ENCODE measurements at places on chromosomes 1 and 21.
A peak's percentile ranks its signal among the peaks of the same experiment; 100 is the strongest.

- no peak for DNase-seq
These were observed 3.0 kb downstream of the TENT5B start for GRCh38 chr1:27009601-27010197.

GRCh38 chr1:168513656-168514404 lies 30.0 kb downstream of the XCL2 start:
- peak; percentile 68 for DNase-seq

- no peak for DNase-seq
These were observed 46.0 kb upstream of the WARS2 start for GRCh38 chr1:119186471-119186870.

GRCh38 chr1:86380257-86380861 lies 15.8 kb downstream of the ODF2L start:
- peak; percentile 75 for DNase-seq

- DNase-seq, result no peak
These were observed 140.3 kb downstream of the ZC3H11B start for GRCh38 chr1:219472596-219472995.

DNA sequence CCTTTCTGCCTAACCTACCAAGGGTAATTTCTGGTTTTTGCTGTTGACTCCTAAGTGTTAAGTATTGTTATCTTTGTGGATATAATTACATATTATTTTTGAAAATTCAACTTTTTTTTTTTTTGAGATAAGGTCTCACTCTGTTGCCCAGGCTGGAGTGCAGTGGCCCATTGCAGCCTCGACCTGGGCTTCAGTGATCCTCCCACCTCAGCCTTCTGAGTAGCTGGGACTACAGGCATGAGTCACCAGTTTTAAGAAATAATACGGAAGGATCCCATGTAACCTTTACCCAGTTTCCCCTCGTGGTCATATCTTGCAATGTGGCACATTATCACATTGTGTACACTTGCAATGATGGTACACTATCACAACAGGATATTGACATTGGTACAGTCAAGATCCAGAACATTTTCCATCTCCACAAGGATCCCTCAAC lies 3.1 kb downstream of the CHD1L start:
- DNase-seq, result no peak

GRCh38 chr1:85444381-85444780 lies 20.6 kb downstream of the DDAH1 start:
- no peak for DNase-seq

DNA sequence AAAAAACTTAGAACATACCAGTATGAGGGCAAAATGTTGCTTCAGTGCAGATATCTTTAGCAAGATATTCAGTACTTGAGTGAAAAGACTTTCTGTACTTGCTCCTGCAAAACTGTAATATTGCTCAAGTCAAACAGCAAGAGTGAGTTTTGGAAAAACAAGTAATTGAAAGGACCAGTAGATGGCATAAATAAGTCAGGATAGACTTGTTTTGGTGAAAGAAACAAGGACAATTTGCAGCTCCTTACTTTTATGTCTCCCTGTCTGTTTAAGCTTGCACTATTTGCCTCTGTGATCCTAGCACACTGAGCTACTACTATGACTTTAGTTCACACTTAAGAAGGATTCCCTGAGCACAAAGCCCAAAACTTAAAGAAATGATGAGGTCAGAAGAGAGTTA lies 39.1 kb downstream of the IFI44 start:
- no peak for DNase-seq

- peak; percentile 88 for DNase-seq
These were observed 26.9 kb upstream of the LRRC3 start for GRCh38 chr21:44428281-44428960.

- DNase-seq, result peak; percentile 84
These were observed 351.3 kb upstream of the SGIP1 start for GRCh38 chr1:66182551-66183178.

DNA sequence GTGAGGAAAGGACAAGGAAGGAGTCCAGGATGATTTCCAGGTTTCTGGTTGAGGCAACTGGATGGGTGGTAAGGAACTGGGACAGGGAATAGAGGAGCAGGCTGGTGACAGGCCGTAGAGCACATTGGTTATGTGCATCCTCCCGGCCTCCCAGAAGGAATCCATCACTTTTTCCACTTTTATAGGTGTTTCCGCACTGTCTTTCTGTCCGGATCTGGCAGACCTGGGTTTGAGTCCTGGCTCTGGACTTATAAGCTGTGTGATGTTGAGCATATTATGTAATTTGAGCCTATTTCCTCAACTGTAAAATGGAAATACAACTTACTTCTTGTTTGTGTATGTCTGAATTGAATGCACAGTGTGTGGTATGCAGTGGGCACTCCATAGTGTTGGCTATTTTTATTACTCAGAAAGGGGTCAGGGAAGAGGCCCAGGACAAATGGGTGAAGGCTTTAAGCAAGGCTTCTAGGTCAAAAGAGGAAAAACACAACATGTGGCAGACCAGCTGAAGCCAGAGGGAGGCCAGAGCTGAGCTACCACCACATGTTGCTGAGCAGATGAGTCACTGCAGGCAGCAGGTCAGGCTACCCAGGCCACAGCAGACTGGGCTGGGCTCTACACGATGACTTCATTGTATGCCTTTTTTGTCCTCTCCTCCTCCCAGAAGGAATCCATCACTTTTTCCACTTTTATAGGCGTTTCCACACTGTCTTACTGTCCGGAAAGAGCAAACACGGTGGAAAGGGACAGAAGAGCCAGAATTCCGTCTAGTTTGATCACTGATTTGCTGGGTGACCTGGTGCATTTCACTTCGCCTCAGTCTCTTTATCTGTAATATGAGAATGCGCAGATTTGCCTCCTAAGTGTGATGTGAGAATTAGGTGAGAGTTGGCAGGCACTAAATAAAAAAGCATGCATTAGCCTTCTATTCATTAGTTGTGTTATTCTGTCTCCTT lies 791 bp upstream of the MAST2 start:
- DNase-seq, result peak; percentile 66

- no peak for DNase-seq
These were observed 161.8 kb downstream of the CDC42BPA start for GRCh38 chr1:227156520-227156919.

DNA sequence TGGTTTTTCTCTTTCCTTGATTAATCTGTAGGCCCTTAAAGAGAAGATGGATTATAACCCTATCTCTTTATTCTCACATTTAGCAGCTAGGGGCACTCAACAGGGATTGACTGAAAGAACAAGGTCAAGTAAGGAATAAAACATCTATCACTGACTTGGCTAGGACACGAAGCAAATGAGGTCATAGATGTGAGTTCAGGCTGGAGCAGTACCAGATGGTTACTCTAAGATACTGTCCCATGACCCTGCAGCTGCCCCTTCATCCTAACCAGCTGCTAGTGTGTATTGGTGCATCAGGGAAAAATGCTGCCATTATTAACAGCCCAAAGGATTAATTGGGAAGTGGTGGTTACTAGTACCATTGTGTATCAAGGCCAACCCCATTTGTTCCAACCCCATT lies 221.9 kb downstream of the CTH start:
- no peak for DNase-seq

- no peak for DNase-seq
These were observed 110.9 kb downstream of the ESRRG start for GRCh38 chr1:216612291-216612690.

DNA sequence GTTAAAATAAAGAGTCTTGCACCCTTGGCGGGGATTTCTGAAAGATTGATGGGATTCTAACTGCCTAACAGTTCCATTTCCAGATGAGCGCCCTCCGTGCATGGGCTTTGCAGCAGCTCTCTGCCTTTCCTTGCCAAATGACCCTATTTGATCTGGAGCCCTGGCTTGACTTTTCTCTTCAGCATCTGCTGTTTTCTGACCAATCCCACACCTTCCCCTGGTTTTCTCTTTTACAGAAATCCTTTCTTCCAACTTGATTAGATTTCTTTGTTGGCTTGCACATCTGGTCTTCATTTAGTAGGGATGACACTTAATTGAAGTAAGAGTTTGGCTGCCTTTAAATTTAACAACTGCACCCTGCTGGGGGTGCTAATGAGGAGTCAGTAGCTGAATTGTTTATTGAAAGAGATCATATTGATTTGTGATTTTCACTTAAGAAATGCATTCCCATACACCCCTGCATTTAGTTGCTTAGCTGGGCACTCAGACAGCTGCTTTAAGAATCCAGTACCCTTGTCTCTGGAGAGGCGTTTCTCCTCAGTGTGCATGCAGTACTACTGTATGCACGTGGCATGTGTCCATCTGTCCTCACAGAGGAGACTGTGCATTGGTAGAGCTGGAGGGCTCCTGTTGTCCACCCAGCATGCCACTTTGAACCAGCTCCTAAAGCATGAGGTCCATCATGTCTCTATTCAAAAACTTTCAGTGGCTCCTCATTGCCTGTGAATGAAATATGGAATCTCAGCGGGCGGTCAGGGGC lies 99.7 kb downstream of the NOS1AP start:
- DNase-seq, result no peak

- DNase-seq, result no peak
These were observed 36.7 kb upstream of the TTC4 start for GRCh38 chr1:54678776-54679643.

- peak; percentile 52 for DNase-seq
These were observed 39.0 kb upstream of the MYSM1 start for GRCh38 chr1:58738876-58739275.

DNA sequence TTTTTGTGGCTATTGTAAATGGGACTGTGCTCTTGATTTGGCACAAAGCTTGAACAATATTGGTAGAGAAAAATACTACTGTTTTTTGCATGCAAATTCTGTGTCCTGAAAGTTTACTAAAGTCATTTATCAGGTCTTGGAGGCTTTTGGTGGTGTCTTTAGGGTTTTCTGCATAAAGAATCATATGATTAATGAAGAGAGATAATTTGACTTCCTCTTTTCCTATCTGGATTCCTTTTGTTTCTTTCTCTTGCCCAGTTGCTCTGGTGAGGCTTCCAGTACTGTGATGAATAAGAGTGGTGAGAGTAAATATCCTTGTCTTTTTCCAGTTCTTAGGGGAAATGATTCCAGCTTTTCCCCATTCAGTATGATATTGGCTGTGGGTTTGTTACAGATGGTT lies 1166.7 kb downstream of the NCAM2 start:
- no peak for DNase-seq

GRCh38 chr1:184974056-184974836 lies at the start of gene NIBAN1:
Gene NIBAN1 (minus strand): TSS chr1:184974508. CDS start chr1:184974356, 152 bp downstream.
- DNase-seq, result peak; percentile 90

DNA sequence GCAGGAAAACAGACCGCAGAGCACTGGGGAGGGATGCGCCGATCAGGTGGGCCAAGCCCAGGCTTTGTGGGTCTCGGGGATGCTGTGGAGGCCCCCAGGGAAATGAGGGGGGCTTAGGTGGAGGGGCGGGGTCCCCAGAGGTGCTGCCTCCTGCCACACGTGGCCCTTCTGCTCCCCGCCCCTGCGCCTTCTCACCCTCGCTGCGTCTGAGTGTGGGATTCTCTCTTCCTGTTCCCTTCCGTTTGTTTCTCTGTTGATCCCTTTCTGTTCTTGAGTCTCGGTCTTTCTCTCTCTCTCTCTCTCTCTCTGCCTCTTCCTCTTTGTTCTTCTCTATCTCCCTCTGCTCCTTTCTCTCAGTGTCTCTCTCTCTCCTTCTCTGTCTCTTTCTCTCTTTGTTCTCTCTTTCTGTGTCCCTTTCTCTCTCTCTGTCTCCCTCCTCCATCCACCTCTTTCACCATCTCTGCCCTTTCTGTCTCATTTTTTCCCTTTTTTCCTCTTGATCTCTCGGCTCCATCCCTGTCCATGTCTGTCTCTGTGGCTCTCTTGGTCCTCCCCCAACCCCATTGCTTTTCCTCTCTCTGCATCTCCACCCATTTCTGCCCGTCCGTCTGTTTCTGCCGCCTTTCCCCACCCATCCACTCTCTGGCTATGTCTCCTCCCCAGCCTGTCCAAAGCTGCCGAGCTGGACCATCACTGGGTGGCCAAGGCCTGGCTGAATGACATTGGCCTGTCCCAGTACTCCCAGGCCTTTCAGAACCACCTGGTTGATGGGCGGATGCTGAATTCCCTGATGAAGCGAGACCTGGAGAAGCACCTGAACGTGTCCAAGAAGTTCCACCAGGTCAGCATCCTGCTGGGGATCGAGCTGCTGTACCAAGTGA lies 52.4 kb upstream of the TMEM51 start:
- DNase-seq, result no peak

DNA sequence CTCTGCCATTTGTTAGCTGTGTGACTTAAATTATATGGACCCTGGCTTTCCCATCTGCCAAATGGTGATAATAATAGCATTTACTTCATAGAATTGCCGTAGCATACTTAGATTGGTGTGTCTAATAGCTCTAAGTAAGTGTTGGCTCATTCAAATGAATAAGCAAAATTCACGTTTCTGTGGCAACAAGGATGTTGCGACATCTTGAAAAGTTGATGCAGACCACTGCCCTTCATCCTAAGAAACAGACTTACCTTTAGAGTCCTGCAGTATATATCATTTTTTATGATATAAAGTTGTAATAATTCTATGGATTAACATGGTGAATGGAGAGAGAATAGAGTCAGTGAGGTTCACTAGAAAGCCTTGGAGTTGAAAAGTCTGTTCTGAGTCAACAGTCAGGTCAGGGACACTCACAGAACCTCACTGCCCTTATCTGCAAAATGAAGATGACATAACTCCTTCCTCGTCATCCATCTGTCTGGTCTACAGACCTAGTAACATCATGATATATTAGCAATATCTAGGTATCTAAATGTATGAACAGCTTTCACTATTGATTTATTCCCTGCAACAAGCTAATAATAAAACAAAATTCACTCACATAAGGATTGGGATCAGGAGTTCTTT lies 167.3 kb upstream of the C8B start:
- DNase-seq, result no peak

GRCh38 chr1:53638360-53639035 lies 100.5 kb downstream of the GLIS1 start:
- no peak for DNase-seq

DNA sequence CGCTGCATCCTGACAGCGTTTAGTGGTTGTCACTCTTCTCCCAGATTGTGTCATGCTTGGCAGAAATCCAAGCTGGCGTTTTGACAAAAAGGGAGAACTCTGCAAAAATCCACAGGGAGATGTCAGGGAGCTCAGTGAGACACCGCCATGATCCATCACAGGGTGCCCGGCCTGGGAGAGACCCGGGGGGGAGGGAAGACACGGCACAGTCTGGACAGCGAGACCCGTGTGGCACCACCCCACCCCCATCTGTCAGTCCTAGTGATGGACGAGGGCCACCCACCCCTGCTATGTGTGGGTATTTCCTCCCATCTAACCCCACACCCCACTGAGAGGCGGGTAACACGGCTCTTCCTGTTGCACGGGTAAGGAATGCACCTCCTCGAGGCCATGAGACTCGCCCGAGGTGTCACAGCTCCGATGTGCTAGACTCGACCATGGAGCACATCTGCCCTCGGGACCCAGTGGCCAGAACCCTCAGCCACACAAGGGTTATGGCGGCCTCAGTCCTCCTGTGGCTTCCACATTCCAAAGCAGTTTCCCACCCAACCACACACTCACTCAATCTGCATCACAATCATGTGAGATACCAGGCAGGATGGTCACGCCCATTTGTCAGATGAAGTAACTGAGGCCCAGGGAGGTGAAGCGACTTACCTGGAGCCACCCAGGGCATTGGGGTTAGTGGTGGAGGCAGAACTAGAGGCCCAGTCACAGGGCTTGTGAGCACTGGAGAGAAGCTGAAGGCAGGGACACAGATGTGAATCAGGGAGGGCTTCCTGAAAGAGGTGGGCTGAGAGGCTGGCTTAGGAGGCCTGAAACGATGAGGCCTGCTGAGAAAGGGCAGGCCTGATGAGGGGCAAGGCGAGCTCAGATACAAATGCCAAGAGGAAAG lies 688.5 kb downstream of the MATN1 start:
- DNase-seq, result no peak

- no peak for DNase-seq
These were observed 154.2 kb upstream of the RUNX1 start for GRCh38 chr21:35203093-35203977.

- DNase-seq, result no peak
These were observed 150.7 kb downstream of the TOMM20 start for GRCh38 chr1:234977875-234978396.

GRCh38 chr1:113976609-113977278 lies 2.5 kb upstream of the OLFML3 start:
- DNase-seq, result no peak
